ENCODE measurements at places on chromosomes 5 and 9.

GRCh38 chr9:123861086-123861755 lies 68.7 kb downstream of the DENND1A start:
- peak; percentile 39 for DNase-seq

- no peak for DNase-seq
These were observed 61.3 kb downstream of the GDA start for GRCh38 chr9:72210522-72210921.

- DNase-seq, result no peak
These were observed 88.4 kb downstream of the GALNT10 start for GRCh38 chr5:154278908-154279307.

DNA sequence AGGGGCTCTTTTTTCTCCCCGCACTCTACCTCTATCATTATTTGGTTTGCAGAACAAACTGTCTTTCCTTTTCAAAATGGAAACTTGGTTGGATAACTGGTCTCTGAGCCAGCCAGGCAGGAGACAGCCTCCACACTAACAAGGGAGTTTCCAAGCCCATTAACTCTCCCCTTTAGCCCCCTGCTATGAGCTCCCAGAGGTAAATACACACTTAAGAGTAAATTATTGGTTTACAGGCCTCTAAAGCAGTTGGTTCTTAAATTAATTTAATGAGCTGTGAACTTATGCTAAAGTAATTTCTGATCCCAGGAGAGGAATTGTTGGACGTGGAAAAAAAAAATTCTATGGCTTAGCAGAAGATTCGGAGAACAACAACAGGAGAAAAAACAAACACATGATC lies 30.3 kb downstream of the EPB41L4A start:
- no peak for DNase-seq

DNA sequence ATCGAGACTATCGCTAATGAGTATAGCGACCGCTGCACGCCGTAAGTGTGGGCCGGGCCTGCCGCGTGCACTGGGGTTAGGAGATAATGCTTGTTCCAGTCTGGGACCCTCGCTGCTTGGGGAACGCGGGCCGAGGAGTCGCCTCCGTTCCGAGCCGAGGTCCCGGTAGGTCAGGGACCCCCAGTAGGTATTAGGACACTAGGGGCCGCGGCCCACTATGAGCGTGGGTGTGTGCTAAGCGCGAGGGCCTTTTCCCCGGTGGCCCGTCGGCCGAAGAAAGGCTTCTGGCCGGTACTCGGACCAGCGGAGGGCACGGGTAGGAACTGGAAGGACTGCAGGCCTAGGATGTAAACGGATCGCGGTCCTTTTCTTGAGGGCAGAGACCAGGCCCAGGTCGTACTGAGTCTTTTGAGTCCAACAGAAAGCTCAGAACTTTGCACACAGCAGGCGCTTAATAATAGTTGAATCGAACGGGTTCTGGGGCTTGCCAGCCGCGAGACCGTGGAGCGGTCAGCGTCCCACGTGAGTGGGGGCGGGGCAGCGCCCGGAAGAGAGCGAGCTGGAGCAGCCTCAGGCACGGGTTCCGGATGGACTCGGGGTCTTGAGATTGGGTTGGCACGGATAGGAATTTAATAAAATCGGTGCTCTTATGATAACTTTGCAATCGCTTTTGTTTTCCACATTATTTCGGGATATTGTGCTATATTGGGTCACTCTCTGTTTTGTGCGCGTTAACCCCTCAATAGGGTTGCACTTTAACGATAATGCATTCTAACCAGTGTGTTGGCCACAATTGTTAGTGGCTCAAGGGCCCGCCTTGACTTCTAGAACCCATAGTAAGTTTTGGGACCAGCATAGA lies 733 bp downstream of the HSPA4 start:
- peak; percentile 75 for DNase-seq

DNA sequence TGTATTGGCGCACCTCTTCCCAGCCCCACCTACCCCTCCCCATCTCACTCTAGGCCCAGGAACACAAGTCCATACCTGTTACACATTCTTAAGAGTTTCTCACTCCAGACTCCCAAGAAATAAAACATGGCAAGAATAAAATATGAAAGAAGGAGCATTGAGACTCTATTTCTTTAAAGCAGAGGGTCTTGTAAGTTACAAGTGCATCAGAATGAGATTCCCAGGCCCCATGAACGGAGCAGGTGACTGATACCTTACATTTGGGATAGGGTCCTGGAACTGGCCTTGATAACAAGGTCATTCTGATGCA lies 5.7 kb downstream of the EGR1 start:
- DNase-seq, result no peak

DNA sequence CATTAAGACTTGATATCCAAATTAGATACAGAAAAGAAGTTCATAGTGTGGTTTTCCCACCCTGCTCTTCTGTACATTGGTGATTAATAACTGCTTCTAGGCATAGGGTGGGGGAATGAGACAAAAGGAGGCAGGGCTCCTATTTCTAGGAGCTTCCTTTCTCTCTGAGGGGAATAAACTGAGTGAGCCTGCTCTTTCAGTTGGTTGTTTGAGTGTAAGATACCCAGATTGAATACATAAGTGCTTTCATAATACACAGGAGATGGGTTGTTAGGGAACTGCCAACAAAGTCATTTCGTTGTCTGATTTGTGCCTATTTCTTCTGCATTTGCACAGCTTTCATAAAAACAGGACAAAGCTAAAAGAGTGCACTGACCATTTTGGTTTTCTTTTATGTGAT lies 48.9 kb upstream of the TTC23L start:
- no peak for DNase-seq

- DNase-seq, result no peak
These were observed 1404.3 kb downstream of the MAT2B start for GRCh38 chr5:164909673-164910072.

GRCh38 chr9:129972816-129973215 lies 70.2 kb downstream of the FNBP1 start:
- no peak for DNase-seq

DNA sequence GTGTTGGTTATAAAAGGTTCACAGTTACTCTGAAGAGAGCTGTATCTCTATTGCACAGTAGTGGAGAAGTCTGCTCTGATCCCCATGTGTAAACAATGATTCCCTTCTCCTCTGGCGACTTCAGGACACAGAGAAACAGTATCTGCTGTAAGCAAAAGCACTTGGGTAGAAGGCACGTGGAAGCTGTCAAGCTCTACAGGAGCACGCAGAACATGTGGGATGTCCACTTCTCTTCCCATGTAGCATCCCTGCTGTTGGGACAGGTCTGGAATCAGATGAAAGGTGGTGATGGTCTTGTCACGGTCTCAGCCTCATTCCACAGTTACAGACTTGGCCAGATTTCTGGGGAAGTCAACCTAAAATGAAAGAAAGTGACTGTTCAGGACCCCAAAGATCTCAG lies 9.4 kb upstream of the MAPK9 start:
- DNase-seq, result no peak

DNA sequence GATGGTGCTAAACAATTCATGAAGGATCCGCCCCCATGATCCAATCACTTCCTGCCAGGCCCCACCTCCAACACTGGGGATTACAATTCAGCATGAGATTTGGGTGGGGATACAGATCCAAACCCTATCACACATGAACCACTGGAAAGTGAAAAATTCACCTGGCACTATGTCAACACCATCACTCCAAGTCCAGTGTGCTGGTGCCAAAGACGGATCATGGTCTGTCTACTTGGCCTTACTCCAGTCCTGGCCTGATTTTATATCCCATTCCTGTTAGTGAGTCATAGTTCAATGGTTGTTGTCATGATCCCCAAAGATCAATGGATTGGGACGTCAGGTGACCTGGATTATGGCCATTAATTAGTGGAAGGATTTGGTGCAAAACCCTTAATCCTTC lies 147.4 kb upstream of the RPS23 start:
- no peak for DNase-seq

DNA sequence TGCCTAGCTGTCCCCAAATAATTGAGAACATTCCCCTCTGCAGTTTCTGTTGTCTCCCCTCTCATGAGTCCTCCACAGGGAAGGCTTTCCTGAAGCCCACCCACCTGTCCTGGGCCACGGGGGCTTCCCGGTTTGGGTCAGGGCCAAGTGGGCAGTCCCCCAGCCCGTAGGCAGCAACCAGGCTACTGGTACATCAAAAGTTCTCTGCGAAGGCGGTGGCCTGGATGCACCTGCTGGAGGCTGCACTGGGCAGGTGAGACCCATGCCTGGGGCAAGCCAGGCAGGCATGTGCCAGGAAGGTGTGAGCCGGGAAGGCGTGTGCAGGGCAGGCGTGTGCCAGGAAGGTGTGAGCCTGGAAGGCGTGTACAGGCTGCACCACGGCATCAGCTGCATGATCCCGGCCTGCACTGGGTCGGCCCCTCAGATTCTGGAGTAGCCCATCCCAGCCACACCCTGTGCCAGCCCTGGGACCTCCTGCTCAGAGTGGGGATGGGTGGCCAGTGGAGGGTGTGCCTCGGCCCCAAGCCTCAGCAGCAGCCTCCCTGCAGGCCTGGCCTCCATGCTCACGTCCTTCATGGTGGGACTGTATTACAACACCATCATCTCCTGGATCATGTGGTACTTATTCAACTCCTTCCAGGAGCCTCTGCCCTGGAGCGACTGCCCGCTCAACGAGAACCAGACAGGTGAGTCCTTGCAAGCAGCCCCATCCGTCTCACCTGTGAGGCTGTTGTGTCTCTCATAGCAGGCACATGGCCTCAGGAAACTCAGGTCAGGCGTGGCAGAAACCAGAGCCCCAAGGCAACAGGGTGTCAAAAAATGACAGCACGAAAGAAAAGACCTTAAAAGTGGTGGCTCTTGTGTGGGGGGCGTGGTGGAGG lies 8.7 kb downstream of the SLC6A19 start:
- DNase-seq, result no peak

DNA sequence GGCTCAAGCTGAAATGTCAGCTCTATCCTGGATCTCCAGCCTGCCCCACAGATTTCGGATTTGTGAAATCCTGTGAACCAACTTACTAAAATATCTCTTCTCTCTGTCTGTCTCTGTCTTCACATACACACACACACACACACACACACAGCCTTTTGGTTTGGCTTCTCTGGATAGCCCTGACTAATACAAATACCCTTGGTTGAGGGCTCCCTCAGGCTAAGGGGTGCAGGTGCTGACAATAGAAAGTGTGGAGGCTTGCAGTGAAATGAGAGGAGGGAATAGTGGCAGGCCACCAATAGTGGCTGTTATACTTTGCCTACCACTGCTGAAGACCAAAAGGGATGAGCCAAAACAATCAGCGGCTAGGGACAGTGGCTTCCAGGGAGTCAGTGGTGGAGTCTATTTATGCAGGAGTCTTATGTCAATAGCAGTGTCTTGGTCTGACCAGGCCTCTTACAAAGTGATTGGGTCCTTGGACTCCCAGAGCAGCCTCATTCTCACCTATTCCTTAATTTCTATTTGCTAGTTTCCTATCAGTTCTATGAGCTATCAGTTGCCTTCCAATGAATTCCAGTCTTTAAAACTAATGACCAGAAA lies 93.2 kb upstream of the GAS1 start:
- DNase-seq, result peak; percentile 32
